Retina (tissue), 1 donor: ENCODE measurements at places on chromosomes 13 and 19.

- no peak for DNase-seq
Measured at GRCh38 chr13:109745702-109746101, 40.7 kb downstream of the IRS2 start.

DNA sequence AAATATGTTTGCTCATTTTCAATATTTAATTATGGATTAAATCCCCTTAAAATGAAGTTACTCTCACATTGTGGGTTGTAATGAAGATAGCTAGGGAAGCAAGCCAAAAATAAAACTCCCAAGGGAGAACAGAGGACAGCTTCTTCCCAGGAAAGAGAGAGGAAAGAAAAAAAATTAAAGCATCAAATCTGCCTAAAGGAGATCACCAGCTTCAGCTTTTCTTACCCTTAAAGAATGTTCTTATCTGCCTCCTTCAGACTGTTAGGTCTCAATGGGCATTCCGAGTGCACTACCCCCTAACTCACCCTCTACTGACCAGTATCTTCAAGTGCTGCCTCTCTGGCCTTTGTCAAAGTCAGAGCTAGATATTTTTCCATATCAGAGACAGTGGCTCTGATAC is 55.2 kb downstream of the XPO4 start:
- DNase-seq, result no peak

- no peak for DNase-seq
Measured at GRCh38 chr19:17977488-17977887, 10.6 kb downstream of the KCNN1 start.

GRCh38 chr13:50873467-50873866 is 30.0 kb upstream of the DLEU7 start:
- no peak for DNase-seq

GRCh38 chr13:106103779-106104178 is 431.7 kb downstream of the EFNB2 start:
- no peak for DNase-seq

DNA sequence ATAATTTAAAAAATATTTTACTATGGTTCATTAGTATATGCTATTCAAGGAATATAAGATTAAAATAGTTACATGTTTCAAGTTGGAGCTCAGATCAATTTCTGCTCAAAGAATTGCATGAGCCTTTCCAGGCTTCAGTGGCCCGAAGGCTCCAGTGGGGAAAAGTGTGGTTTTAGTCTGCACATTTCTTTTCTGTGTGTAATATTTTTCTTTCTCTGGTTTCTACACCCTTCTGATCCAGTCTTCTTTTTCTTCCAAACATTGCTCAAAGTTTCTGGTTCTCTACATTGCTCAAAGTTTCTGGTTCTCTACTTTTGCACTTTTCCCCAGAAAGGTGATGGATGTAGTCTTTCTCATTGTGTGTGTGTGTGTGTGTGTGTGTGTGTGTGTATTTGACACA is 64.7 kb upstream of the OXGR1 start:
- DNase-seq, result no peak

DNA sequence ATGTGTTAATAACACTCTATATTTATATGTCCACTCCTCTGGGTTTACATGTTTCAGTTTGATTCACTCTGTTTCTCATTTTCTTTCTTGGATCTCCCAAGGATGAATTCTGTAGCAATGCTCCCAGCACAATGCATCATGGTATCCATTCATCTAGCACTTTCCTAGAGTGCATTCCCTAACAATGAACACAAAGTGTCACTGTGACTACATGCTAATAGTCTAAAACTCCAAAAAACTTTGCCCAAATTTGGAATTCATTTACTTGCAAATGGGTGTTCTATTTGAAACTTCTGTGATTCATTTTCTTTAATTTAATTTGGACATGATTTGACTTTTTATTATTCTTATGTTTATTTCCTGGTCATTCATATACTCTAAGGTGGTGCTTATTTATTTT is 286.3 kb downstream of the POU4F1 start:
- no peak for DNase-seq

DNA sequence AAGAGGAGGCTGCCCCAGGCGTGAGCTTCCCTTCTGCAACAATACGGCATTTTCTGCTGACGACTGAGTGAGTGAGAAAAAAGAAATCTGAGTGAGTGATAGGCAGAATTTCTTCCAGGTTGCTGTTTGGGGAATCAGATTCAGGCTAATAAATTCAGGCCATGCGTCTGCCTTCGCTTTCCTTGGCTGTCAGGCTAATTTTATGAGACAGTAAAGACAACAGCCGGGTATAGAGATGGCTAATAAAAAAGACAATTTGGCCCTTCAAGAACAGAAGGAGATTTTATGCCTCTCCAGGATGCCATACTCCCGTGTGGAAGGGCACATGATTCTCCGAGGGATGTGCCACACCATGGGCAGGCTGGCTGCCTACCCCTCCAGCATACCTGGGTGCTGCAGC is 145.9 kb upstream of the UBL3 start:
- DNase-seq, result no peak

DNA sequence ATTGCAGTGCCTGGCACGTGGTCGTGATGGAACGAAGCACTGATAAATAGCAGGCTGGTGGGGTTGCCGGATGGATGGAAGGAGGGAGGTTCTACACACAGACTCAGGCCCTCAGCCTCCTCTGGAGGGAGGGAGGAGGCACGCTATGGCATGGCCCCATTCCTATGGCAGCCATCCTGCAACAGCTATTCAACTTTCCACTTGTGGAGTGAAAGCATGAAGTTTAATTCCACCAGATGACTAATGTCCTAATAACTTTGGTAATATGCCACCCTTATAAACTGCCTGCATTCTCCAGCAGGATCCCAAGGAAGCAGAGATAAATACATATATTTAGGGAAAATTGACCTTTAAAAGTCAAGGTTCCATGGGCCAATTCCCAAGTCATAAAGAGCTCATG is 92.4 kb downstream of the KL start:
- DNase-seq, result no peak
